ENCODE measurements at places on chromosomes 13 and 19.

DNA sequence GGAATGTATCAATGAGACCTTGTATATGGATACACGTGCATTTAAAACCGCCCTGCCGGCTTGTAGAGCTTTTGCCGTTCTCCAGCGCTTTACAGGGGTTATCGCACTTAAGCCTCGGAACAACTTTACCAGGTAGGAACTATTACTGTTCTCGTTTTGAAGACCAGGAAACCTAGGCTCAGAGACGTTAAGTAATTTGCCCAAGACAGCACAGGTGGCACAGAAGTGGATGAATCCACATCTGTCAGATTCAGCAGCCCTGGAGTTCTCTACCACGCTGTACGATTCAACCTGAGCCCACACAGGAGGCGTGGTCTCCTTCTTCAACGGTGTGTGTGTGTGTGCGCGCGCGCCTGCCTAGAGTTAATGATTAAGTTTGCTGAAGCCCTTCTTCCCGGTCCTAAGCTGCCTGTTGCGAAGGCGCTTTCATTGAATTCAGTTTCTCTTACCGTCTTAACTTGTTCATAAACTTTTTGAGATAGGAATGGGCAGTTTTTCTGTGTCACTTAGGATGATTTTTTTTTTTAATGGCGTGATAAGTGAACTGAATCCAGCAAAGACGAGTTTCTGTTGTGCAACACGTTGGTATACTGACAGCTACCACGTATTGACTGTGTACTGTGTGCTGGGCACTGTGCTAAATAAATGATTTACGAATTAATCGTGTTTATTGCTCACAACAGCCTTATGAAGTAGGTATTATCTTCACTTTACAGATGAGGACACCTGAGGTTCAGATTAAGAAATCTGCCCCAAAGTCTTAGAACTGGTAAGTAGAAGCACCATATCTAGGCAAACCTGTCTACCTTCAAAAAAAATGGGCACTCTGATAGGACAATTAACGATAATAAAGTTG, 67.4 kb downstream of the KCNRG start:
- no peak for DNase-seq

GRCh38 chr13:74070513-74070912, 63.7 kb downstream of the KLF12 start:
- no peak for DNase-seq

DNA sequence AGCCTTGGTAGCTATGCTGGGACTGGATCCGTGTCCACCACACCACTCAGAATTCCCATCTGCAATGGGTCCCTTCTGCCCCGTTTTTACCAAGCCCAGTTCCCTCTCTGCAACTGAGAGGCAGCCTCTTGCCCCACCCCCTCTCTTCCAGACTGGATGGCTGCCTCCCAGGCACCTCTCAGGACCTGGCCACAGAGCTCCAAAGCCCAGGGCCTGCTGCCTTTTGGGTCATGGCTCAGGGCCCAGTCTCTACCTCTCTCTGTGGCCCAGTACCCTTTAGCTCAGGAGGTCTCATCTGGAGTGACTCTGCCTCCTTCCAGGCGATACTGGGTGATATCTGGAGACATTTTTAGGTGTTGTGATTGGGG, 10.3 kb upstream of the ZBTB7A start:
- DNase-seq, result no peak

DNA sequence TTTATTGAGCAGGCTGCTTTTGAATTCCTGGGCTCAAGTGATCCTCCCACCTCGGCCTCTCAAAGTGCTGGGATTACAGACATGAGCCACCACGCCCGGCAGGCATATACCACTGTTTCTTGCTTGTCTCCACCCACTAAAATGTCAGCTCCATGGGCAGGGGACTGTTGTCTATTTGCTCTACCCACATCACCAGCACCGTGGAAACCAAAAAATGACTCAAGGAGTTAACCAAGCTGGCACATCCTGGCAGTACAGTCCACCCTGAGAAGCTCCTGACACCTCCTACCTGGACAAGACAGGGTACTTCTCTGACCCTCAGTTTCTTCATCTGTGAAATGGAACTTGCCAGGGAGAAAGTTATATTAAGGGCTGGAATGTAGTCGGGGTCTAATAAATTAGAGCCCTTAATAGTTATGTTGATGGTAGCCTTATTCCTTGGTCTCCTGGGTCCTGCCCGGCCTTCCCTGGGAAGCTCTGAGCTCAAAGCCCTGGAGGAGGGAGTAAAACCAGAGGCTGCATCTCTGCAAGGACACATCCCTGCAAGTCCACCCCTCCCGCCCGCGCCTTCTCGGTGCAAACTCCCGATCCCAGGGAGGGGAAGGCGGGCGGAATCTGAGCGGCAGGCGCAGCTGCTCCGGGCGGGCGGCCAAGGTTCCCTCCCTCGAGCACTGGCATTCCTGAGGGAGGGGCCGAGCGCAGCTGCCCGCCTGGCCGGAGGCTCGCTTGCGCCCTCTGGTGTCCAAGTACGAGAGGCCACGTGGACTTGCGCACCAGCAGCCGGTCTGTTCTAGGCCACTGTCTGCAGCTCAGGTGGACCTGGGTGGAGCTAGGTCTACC, 14.1 kb downstream of the RDH8 start:
- no peak for DNase-seq

- DNase-seq, result no peak
Measured at GRCh38 chr19:12034620-12035019, 859 bp downstream of the ZNF433 start.

GRCh38 chr19:46411925-46412649, 1.3 kb downstream of the CCDC8 start:
- DNase-seq, result no peak

DNA sequence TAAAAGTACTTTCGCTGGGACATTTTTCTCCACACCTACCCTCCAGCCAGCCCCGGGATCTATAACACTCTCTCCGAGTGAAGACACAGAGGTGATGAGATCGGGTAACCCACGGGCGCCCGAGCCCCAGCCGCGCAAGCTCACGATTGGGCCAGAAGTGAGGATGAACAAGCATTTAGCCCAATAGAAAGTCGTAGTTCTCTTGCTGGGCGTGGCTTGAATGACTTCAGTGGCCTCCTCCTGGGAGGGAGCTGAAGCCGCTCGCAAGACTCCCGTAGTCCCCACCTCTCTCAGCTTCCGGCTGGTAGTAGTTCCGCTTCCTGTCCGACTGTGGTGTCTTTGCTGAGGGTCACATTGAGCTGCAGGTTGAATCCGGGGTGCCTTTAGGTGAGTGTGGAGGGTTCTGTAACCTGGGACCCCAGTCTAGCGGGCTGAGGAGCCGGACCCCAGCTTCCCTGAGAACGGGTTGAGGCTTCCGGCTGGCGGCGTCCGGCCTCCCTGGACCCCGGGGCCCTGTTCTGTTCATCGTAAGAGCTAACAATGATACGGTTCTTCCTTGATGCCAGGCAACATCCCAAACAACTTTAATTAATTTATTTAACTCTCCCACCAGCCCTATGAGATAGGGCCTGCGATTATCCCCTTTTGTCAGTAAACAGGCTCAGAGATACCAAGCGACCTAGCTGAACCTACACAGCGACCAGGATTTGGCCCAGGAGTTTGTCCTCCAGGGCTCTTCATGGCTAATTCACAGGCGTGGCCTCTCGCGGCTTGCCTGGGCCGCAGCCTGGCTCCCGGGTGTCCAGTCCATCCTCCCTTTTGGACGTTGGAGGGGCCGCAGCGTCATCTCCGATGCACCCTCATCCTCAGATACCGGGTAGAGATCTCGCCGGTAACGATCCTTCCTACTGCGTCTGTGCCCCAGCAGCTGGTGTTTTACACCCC, at the start of gene COX6B1:
Gene COX6B1, plus strand, starts transcription at position 307 of the 945 bp plus-strand sequence. CDS start 2,921 bp downstream, outside the sequence.
- DNase-seq, result peak; percentile 98

GRCh38 chr19:6489278-6490061, 7.9 kb upstream of the DENND1C start:
- no peak for DNase-seq

DNA sequence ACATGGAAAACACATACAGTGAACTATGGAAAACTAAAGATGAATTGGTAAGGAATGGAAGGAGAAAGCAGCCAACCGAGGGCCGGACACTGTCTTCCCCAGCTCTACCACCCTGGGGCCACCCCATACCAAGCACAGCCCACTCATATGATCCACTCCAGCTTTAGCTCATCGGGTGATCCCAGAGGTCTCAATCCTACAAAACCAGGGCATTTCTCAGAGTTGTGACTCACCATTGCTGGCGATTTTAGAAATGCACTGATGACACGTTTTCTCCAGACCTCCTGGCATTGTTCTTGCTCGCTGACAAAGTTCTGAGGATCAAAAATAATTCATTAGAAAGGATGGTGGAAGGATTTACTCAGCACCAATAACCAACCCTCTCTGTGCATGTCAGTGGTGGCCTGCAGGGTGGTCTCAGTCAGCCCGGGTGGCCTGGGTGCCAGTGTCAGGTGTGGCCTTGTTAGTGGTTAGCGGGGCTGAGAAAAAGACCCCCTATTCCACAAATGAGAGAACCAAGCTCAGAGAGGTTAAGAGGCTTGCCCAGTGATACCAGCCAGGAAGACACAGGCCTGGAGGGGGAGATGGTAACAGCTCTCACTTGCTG, 6.6 kb downstream of the TMEM272 start:
- no peak for DNase-seq

DNA sequence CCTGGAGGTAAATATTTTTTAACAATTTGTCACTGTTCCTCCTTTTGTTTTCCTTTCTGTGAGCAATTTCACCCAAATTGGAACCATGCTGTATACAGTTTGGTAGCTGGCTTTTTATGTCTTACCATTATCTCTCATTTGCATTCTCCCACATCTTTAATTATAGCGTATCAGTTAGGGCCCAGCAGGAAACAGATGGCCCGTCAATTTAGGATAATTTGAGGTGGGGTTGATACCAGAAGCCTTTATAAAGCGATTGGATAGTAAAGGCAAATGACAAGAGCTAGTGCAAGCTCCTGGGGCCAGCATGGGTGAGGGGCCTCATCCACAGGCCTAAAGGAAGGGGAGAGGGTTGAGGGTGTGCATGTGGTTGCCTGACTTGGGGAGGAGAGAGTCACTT, 3.8 kb upstream of the IFNL4 start:
- DNase-seq, result no peak

DNA sequence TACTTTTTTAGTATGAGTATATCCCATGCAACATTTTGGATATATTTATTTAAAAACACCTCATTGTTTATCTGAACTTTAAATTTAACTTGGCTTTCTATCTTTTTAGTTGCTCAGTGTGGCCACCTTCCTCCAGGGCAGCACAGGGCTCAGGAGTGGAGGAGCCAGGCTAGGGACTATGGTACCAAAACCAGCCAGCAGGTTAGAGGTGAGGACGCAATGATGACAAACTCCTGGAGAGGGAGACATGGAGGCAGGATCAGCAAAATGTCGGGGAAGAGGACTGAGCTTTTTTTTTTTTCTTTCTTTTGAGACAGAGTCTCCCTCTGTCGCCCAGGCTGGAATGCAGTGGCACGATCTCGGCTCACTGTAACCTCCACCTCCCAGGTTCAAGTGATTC, 29.6 kb upstream of the CALM3 start:
- no peak for DNase-seq

- no peak for DNase-seq
Measured at GRCh38 chr19:7211191-7211951, 82.8 kb downstream of the INSR start.

DNA sequence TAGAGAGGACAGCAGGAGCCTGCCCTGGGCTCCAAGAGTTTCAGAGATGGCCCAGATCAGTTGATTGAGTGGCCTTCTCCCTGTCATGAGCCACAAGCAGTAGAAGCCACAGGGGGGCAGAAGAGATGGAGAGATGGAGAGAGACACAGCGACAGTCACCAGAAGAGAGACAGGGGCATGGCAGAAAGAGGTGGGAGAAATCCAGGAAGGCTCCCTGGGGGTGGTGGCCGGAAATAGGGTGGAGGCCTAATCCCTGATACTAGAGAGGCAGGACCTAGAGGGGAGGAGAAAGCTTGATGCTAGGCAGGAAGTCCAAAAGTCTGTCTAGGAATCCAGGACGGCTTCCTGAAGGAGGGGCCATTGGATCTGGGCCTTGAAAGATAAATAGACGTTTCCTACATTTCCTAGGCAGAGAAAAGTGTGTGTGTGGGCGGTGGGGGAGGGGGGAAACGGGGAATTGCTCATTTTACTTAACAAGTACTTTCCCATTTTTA, 9.6 kb upstream of the TPM4 start:
- no peak for DNase-seq

- no peak for DNase-seq
Measured at GRCh38 chr19:12647047-12647446, 19.5 kb downstream of the MAN2B1 start.

GRCh38 chr13:40379196-40379595, 287.2 kb downstream of the FOXO1 start:
- DNase-seq, result no peak

GRCh38 chr19:35331551-35332214, 2.7 kb downstream of the CD22 start:
- DNase-seq, result no peak

DNA sequence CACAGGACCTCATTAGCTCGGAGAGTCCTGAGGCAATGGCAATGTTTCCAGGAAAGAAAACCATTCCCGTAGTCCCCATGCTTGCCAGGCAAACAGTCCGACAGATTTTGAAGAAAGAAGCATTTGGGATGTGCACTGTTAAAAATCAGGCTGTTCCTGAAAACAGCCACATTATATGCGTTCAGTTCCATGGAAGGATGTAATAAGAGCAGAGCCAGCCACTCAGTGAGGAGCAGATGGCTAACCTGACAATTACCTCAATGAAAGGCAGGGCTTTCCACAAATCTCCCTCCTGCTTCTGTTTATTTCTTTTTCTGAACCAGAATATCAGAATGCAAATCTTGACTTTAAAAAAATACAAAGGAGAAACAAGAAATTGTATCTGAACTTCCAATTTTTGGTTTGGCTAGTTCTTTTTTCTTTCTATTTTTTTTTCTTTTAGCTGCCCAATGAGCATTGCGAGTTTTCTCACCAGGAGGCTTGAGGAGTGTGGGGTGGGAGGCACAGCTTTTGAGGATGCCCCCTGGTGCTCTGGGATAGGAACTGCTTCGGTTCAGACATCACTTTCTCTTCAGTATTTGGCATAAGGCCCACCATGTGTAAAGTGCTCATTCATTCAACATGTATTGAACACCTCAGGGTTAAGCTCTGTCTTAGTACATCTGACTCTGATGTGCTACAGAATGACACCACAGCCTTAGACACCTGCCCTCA, 124.2 kb downstream of the TBC1D4 start:
- peak; percentile 21 for DNase-seq

DNA sequence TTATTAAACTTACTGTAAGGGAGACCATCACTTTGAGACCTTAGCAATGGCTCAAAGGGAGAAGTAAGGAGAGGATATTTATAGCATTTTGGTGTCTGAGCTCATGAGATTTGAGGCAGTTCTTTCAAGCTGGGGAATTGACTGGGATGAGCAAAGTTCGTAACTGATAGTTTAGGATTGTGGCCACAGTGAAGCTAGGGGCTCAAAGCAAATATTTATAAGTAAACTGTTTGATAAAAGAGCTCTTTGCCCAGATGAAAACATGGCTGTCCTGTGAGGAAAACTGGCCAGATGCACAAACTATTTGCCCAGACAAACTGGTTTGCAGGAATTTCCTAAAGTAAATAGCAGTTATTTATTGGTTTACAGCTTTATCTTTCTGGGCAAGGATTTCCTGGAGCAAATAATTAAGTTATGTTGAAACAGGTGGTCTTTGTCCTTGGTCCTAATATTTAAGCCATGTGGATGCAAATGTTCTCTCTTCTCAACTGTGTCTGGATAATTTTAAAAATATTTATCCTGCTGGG, 59.7 kb upstream of the TMTC4 start:
- no peak for DNase-seq

- DNase-seq, result no peak
Measured at GRCh38 chr19:21848706-21849105, 12.7 kb upstream of the ZNF43 start.
